ENCODE measurements at places on chromosomes 4 and X.

DNA sequence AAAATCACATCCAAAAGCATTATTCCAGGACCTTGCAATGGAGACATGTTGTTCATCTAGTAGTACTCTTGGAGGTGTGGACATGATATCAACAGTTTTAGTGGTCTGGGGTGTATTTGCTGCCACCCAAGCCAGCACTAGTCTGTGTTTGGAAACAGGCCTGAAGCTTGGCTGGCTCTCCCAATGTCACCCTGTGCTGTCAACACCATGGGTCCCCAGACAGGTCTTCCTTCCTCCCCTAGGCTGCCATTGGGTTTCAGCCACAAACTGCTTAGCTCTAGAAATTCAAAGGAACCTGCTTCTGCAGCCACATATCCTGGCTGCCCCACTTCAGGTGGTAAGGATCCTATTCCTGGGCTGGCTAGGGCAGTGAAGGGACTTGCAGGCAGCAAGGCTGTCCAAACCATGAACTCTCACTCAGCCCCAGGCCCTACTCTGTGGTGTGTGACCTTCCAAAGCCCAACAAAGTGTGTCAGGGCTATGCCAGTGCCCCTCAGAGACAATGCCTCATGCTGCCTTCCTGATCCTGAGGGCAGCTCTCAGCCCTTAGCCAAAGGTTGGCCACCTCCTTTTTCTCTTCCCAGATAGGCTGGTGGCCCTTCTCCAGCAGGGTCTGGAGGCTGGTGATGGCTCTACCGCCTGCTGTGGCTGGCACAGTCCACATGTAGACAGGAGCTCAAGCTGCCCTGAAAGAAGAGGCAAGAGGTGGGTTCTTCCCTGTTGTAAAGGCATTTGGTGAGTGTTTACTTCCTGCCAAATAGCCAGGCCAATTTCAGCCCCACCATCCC, 18.3 kb downstream of the AMER1 start:
- no peak for DNase-seq

- DNase-seq = no peak
These were observed 374.8 kb upstream of the FAT1 start for GRCh38 chr4:187098429-187098828.

DNA sequence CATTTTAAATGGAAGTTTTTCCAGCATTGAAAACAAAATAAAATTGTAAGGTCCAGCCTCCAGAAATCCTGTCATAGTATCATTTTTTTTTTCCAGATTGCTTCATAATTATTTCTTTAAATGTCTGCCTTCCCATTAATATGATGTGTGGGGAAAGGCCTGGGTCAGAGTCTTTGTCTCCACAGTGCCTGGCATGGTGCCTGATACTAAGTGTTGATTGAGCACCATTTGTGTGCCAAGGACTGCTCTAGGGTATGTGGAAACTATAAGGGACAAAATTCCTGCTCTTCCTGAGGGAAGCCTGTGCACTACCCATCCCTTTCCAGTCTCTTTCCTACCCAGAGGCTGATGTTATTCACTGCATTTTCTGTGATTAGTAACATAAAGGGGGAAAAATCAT, 53.1 kb upstream of the BEND4 start:
- DNase-seq = no peak

DNA sequence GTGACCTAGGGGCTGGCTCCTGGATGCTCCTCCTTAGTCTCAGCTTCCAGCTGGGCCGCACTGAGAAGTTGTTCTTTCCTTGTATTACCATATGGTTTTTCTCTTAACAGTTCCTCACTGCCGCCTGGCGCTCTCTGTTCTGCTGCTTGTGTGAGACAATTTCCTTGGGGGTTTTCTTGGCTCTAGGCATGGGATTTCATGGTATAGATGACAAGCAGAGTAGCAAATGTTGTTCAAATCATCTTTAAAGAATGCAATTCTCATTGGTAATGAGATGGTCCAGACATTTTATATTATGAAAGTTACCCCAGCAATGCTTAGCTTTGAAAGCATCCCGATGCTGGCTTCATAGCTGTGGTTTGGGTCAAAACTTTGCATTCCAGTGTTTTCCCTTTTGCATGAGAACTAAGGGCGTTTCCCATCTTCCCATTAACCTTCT, 37.6 kb downstream of the SEPTIN11 start:
- DNase-seq = no peak

DNA sequence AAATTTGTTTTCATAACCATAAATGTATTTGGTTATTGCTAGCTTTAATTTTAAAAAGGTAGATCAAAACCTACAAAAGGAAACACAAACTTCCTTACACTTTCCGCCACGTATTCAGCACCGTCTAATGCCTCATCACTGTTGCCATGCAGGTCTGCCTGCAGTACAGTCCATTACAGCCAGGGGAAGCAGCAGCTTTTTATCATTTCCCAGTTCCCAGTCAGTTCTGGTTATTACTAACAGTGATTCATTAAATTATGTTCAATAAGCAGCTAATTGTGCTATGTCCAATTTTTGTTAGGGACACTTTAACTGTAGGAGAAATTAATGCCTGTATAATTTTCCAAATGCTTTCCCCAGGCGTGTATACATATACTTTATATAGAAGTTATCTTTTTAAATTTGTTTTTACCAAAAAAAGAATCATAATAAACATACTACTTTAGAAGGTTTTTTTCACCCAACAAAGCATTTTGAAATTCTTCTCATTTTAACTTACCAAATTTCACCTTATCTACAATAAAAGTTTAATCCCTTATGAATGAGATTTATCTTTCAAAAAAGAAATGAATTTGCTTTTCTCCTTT, 93.3 kb downstream of the ANXA3 start:
- peak; percentile 50 for DNase-seq

GRCh38 chrX:42096265-42096920, 173.0 kb upstream of the CASK start:
- DNase-seq = no peak

DNA sequence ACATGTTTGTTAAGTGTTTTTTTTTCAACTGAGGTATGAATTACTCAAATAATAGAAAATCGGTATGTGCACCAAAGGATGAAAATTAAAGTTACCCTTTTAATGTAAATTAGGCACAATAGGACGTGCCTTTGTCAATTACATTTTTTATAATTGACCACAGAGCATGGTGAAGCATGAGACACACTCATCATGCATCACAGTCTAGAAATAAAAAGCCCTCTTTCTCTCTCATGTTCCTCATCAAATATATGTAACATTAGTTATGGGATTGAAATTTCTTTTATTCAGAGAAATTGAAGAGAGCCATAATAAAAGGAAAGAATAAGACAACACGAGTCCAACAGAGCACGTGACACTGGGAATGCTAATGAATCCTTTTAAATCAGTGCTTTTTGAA, 3.5 kb downstream of the GNRHR start:
- DNase-seq = no peak

- DNase-seq = no peak
These were observed 579.7 kb downstream of the SPRY1 start for GRCh38 chr4:123976285-123976684.

DNA sequence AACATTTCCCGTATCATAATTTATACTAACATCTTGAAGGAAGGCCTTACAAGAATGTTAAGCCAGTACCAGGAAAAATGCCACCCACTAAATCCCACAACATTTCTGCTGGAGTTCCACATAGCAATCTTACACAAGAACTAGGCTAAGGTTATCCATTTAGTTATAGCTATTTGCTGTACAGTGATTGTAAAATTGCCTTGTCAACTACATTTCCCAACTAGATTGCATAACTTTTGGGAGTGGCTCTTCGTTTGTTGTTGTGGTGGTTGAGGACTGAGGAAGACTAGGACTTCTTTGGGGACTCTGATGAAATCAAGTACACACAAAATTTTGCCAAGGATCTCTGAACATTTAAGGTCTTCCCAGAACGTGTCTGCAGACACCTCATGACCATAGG, 8.0 kb downstream of the IBSP start:
- DNase-seq = no peak

DNA sequence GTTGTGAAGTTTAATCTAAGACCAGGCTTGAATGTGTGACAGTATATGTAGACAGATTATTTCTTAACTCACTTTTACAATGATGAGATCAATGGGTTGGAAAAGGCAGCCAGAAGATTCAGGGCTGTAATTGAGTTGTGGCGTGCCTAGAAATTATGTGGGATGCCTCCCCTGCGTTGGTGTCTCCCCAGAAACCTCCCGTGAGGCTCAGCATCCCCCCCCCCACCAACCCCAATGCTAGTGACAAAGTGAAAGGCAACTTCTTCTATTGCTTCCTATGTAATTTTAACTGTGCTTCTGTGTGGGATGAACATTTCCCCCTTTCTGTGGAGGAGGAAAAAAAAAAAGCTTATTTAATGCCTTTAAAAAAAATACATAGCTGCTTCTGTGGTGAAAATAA, 297.9 kb downstream of the ARHGAP10 start:
- DNase-seq = no peak

DNA sequence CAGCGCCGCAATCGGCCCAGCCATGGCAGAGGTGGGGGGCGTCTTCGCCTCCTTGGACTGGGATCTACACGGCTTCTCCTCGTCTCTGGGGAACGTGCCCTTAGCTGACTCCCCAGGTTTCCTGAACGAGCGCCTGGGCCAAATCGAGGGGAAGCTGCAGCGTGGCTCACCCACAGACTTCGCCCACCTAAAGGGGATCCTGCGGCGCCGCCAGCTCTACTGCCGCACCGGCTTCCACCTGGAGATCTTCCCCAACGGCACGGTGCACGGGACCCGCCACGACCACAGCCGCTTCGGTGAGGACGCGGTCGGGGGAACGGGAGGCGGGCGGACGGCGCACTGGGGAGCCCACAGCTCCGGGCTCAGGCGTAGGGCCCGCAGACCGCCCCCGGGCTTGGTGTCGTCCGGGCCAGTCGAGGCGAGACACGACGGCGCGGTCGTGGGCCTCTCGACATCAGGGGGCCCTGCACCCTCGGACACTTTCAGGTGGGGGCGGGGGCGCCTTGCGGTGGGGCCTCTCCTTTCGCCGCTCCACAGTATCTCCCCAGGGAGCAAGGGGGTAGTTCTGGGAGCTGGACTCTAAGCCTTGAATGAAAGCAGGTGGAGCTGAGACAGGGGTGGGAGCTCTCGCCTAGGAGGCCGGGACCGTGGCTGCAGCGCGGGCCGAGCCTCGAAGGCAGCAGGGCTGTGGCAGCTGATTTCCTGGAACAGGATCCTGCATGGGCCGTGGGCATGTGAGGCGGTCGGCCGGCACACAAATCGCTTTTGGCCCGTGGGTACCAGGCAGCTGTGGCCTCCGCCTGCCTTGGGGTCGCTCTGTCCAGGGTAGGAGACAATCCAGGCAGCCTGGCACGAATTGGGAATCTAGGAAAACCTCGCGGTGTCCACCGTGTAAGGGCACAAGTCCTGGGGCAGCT, 722 bp downstream of the FGF16 start:
- no peak for DNase-seq

GRCh38 chrX:118528071-118528737, 32.6 kb downstream of the DOCK11 start:
- peak; percentile 47 for DNase-seq

DNA sequence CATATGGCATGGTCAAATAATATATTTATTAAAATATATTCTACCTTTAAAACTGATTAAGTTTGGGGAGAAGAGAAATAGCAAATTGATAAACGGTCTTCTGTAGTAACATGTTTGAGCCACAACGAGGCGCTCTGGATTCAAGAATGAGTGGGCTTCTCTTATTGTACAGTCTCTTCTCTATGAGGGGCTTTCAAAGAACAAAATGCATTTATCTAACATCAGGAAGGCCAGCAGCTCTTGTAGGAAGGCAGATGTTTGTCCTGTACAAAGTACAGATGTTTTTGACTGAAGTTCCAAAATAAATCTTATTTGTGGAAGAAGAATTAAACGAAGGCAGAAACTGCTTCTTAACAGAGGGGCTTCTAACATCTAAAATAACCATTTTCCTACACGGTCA, 153.6 kb downstream of the RASL11B start:
- DNase-seq = no peak

DNA sequence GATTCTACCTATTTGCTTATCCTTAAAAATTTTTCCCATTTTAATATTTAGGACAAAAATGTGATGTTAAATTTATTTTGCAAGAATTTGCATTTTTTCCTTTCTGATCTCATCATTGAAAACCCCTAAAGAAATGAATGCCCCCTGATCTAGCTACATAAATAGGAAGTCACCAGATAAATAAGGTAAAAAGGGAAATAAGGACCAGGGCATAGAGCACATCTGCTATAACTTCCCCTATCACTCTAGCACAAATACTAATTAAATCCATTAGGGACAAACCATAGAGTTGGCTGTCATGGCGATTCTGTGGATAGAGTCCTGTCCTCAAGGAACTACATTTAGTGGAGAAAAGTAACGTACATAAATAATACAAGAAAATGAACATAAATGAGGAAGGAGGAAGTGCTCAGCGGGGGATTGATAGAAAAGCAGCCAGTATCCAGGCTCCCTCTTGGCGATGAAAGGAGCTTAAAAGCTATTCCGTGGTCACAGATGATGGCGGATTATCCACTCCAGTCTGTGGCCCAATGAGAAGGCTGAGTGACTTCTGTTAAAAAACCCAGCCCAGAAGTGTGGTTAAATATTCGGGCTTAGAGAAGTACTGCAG, 76.9 kb upstream of the RPL34 start:
- DNase-seq = no peak

DNA sequence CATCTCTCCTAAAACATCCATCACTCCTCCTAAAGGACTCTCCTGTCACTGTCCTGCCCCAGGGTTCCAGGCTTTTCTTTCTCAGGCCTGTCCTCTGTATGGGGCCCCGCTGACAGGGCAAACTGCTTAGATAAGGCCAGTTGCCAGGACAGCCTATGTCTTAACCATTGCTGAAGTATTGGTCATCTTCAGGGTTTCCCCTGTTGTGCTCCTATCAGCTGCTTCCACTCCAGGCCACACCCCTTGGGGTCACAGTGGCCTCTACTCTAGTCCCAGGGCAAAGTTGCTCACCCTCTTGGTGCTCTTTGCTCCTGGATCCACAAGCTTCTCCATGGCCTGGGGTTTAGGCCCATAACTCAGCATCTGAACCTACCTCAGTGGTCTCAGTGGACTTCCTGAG, 138.0 kb upstream of the PJA1 start:
- no peak for DNase-seq

DNA sequence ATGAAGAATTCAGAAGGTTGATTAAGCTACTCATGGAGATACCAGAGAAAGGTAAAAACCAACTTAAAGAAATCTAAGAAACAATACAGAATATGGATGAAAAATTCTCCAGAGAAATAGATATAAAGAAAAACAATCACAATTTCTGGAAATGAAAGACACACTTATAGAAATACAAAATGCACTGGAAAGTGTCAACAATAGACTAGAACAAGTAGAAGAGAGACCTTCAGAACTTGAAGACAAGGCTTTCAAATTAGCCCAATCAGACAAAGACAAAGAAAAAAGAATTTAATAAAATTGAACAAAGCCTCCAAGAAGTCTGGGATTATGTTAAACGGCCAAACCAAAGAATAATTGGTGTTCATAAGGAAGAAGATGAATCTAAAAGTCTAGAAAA, 9.6 kb downstream of the STBD1 start:
- DNase-seq = no peak

- no peak for DNase-seq
These were observed 984.2 kb upstream of the ADGRL3 start for GRCh38 chr4:60215906-60216305.

Data from stimulated activated CD4-positive, alpha-beta T cell treated with anti-CD3 and anti-CD28 coated beads, Interleukin-4, amount 100 ng/mL, for 4 hours (primary cell).